ENCODE measurements at places on chromosomes 3 and 15.

GRCh38 chr3:49339581-49339940 lies 292 bp downstream of the USP4 start:
- no peak for DNase-seq

- no peak for DNase-seq
Measured at GRCh38 chr15:78831229-78832207, 20.3 kb upstream of the ADAMTS7 start.

- DNase-seq = no peak
Measured at GRCh38 chr15:85780225-85780985, 14.3 kb downstream of the KLHL25 start.

- no peak for DNase-seq
Measured at GRCh38 chr3:129461022-129461421, 21.0 kb downstream of the IFT122 start.

DNA sequence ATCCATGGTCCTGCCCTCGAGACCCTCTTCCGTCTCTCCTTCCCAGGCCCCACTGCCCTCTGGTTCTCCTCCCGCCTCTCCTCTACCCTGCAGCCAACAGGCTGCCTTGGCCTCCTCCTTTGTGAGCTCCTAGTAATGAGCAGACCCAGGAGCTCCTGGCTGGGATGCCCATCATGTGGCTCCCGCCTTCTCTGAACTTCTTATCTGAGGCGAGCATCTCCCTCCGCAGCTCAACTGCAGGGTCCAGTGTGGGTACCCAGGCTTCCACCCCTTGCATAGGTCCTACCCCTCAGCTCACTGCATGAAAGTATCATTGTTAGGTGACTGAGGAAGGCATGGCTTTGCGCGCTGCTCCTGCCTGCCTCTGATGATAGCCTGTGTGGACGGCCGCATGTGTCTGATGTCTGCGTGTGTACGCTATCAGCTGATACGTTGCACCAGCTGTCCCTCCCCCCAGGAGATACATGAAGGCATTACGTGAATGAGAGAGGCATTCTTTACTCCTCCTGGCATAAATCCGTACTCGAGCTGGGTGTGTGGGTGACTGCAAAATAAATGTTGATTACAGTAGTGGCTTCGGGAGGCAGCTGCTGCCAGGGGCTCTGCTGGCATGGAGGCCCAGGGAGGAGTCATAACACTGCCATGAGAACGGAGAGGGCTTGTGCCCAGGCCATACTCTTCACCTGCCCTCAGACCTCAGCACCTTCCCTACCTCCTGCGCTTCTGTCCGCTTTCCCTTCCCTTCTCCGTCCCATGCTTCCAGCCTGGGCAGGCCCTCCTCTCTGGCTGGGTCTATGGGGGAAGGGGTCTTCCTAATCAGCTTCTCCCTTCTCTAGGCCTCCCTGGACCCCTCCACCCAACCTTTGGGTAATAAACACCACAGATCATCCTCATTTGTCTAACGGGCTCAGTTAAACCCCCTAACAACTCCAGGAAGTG lies 48.8 kb downstream of the ZNF710 start:
- DNase-seq = no peak

DNA sequence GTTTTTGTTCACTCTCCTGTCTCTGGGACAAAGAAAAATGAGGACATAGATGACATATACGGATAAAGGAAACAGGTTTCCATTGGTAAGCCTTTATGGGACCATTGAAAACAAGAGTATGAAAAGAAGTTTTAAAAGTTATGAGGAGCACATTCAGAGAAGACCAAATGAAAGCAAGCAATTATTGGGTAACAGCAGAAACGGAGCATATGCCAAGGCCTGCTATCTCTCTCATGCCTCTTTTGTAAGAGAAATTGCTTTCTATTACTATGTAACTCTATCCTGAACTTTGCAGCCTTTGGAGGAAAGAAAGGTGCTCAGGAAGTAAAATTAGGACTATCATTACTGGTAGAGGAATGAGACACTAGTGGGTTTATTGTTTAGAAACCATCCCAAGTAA lies 14.9 kb upstream of the DPH6 start:
- no peak for DNase-seq

- no peak for DNase-seq
Measured at GRCh38 chr15:82942691-82943090, 9.8 kb downstream of the HOMER2 start.

DNA sequence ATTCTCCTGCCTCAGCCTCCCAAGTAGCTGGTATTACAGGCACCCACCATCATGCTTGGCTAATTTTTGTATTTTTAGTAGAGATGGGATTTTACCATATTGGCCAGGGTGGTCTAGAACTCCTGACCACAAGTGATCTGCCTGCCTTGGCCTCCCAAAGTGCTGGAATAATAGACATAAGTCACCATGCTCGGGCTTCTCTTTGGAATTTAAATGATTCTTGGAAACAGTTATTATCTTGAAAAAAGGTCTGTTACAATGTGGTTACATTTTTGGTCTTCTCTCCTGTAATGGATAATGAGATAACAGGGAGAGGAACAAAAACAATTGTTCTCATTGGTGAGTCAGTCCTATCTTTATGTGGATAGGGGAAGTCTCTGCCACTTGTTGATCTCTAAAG lies 59.8 kb upstream of the AADACL2 start:
- DNase-seq = no peak

GRCh38 chr15:26091184-26091583 lies 228.1 kb upstream of the ATP10A start:
- DNase-seq = no peak

GRCh38 chr3:16338999-16339398 lies 74.0 kb downstream of the OXNAD1 start:
- no peak for DNase-seq

Measured in neuronal stem cell (in vitro differentiated cells).